Testis (tissue), 5 donors: ENCODE measurements at places on chromosomes 11 and 22.

- no peak for DNase-seq
Observed at GRCh38 chr11:93524858-93525257, 18.3 kb downstream of the SMCO4 start.

GRCh38 chr11:19018901-19019300, 41.6 kb downstream of the MRGPRX2 start:
- no peak for DNase-seq

DNA sequence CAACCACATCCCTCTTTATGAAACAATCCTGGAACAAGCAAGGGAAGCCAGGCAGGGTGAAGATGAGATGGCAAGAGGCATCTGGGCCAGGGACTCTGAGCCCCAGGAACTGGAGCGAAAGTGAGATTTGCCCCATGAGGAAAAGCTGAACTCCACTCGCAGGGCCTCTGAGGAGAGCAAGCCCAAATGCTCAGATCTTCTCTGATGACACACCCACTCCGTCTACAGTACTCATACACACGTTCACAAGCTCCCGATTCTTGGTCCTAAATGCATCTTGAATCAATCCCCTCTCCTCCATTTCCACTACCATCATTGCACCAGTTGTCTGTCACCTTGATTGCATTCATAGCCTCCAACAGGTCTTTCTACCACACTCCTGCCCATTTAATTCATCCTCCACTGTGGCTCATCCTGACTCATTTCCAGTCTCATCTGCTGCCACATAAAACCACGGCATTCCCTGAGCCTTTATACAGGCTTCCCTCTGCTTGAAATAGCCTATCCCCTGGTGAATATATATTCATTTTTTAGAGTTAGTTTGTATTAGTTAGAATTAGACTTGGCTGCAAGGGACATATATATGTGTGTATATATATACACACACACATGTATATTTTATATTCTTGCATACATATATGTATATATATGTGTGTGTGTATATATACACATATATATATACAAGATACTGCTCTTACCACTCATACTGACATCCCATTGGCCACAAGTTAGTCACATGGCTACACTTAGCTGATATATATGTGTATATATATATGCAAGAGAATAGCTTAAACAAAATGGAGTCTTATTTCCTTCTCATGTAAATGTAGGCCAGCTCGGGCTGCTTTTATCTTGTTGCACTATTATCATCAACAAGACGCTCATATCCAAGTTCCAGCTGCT, 1.4 kb upstream of the APOA5 start:
- DNase-seq, result no peak

DNA sequence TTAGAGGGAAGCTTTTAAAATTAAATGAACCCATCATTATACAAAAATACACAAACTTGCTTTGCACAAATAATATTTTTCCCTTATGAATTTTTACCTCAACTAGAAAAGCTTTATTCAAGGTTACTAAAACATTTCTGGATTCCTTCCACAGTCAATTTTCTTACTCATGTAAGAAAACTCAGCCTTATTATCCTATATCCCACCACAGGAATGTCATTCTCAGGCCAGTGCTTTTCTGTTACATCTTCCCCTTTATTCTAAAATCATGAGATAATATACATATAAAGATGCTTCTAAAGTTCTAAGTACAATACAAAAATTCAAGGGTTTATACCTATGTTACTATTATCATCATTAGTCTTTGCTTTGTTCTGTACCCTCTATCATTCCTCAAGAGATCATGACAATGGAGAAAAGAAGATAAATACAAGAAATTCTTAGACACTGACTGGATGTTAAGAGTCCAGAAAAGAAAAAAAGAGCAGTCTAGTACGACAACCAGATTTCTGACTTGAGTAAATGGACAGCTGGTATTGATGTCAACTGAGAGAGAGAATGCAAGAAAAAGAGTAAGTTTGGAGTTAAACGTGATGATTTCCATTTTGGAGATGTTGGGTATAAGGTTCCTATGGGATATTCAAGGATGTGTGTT, 60.3 kb downstream of the MTMR2 start:
- no peak for DNase-seq

DNA sequence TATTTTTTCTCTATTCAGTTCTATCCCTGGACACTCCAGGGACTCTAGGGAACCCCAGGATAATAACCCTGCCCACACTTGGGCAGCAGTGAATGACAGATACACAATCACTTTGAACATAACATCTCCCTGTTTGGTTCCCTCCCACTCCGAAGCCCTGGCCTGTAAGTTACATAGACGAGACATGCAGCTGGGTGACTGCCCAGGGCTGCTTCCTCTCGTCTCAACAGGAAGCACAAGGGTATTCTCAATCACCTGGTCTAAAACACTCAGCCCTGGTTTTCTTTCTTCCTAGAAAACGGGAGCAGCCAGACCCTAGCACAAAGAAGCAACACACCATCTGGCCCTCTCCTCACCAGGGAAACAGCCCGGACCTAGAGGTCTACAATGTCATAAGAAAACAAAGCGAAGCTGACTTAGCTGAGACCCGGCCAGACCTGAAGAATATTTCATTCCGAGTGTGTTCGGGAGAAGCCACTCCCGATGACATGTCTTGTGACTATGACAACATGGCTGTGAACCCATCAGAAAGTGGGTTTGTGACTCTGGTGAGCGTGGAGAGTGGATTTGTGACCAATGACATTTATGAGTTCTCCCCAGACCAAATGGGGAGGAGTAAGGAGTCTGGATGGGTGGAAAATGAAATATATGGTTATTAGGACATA, 19.4 kb downstream of the LAYN start:
- no peak for DNase-seq

DNA sequence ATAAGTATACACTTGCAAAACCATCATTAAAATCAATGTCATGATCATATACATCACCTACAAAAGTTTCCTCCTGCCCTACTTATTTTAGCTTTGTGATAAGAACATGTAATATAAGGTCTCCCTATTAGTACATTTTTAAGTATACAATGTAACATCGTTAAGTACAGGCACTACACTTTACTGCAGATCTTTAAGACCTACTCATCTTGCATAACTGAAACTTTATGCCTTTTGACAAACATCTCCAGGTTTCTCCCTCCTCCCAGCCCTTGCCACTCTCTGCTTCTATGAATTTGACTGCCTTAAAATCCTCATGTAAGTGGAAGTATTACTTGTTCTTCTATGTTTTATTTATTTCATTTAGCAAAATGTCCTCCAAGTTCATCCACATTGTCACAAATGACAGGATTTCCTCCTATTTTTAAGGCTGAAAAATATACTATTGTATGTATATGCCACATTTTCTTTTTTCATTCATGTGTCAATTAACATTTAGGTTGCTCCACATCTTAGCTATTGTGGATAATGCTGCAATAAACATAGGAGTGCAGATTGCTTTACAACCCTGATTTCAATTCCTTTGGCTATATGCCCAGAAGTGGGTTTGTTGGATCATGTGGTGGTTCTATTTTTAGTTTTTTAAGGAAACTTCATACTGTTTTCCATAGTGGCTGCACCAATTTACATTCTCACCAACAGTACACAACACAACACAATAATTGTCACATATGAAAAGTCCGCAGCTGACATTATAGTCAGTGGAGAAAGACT, 471.1 kb upstream of the ANO3 start:
- no peak for DNase-seq

DNA sequence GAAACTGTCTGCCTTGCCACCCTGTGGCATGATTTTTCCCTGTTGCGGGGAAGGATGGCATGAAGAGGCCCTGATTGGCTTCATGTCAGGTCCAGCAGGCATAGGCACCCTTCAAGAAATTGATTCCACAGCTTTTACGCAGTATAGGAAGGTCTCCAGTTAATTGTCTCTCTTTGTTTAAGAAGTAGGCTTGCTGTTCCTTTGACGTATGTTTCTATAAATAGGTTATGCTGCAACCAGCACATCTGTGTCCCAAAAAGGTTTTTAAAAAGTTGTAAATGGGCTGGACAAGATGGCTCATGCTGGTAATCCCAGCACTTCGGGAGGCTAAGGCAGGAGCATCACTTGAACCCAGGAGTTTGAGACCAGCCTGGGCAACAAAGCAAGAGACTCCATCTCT, 62.6 kb downstream of the CD6 start:
- DNase-seq, result no peak

DNA sequence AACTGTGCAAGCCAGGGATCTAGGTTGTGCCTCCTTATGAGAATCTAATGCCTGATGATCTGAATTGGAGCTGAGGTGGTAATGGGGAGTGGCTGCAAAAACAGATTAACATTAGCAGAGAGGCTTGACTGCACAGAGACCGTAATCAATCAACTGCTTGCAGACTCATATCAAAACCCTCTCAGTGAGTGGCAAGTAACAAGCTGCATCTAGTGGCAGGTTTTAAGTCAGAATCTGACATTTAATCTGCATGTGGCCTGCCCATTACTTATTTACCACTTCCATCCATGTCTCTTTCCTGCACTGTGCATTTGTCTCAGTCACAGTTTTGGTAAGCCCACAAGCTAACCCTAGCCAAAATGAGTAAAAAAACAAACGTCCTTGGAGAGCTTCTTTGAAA, 11.2 kb downstream of the C11orf58 start:
- no peak for DNase-seq

DNA sequence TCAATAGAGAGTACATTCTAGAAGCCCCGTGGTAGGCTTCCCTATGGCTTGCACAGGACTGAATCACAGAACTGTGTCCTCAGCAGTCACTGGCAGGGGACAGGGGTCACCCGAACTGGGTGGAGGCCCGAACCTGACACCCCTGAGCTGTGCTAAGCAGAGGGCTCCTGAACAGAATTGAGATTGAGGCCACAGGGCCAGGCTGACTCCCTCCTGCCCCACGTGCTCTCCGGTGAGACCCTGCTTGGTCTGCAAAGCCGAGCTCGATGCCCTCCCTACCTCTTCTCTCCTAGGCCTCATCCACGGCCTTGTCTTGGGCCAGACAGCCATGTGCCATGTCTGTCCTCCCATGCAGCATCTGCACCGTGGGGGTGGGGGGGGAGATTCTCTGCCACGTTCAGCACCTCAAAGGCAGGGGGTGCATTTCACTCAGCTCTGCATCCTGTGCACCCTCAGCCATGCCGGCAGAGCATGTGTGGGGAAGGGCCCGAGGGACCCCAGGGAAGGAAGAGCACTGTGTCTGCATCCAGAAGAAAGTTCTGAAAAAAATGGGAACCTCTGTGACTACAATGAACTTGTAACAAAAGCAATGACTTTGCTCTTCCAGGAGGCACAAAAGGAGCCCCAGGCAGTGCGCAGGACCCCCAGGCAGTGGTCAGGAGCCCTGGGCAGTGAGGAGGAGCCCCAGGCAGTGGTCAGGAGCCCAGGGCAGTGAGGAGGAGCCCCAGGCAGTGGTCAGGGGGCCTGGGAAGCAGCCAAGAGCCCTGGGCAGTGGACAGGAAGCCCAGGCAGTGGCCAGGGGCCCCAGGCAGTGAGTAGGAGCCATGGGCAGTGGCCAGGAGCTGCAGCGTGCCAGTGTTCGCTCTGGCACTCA, 76.7 kb upstream of the SEPTIN5 start:
- DNase-seq, result no peak

- no peak for DNase-seq
Observed at GRCh38 chr22:44245867-44246266, 65.1 kb downstream of the PARVG start.

- no peak for DNase-seq
Observed at GRCh38 chr11:8221917-8222495, 41.7 kb downstream of the LMO1 start.

- peak; percentile 51 for DNase-seq
Observed at GRCh38 chr22:46077669-46078099, 72.6 kb upstream of the PPARA start.

DNA sequence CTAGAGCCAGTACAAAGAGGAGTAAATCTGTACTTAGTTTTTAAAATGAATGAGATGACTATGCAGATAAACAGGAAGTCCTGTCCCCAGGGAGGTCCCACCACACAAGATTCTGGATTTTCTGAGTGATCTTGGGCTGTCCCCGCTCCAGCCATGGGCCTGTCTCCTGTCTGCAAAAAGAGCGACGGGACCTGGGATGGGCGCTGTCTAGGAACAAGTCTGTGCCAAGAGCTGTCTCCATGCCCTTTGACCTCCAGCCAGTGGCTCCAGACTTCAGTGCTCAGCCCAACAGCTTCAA, 6.0 kb downstream of the CSNK1E start:
- no peak for DNase-seq

DNA sequence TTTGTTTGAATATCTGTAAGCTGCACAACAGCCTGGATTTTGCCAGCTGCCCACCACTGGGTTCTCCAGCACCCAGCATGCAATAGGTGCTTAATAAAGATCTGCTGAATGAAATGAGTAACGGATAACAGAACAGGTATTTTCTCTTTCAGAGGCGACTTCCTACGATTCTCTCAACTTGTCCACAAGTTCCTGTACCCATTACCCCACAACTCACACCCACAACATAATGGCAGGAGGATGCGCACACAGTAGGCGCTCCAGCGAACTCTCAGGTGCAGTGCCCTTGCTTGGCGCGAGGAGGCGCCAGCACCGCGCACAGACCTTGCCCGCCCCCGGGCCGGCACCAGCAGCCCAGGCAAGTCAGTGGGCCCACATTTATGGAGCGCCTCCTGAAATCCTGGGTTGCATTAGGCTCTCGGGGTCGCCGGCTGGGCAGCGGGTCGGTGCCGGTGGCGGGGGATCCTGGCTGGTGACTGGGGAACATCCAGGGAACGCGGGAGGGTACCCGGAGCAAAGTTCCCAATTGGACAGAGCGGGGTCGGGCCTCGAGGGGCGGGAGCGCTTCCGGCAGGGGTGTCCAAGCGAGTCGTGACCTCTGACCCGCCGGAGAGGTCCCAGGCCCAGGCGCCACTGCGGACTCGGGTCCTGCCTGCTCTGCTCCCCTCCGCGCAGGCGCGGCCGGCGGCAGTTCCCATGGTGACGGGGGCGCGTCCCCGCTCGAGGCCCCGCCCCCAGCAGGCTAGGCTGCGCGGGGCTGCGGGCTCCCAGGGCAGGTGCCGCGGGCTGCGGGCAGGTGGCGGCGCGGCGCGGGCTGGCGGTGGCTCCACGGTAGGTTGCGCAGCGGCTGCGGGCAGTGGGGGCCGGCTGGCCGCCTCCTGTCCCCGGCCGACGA, at the start of gene KIAA1671:
Gene KIAA1671 (plus strand): TSS at position 775 of the 895 bp plus-strand sequence. CDS start 75,284 bp downstream, outside the sequence.
- DNase-seq, result peak; percentile 92

DNA sequence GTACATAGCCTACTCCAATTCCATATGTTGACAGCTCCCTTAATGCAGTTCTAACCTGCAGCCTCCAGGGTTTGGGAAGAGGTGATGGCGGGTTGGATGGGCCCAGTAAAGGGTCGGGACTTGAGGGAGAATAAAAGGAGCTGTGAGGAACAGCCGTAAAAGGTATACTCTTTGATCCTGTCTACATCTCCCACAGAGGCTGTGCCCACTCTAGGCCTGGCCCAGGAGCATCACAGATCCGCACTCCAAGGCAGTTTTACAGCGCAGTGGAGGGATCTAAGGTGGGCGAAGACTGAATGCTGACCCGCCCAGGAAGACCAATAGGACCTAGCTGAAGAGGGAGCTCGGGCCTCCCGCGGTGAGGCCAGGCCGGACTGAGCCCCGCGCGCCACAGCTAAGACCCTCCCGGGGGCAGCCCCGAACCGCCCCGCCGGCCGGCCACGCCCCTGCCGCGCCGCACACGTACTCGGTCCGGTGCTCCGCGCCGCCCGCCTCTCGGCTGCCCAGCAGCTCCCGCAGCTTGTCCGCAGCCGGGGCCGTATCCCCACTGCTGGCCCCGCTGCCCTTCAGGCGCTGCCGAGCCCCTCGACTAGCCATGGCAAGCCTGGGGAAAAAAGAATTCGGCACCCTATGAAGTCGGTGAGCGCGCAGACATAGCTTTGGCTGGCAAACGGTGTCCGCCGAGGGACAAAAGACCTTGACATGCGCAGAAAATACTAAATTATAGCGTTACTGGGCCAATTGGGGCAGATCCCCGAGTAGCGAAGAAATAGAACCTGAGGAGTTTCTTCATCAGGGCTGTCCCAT, at the start of gene ALG9:
Gene ALG9 (minus strand): TSS at position 696 of the 807 bp plus-strand sequence. CDS start 99 bp downstream, at position 597.
- peak; percentile 88 for DNase-seq
